Airway epithelial cell (primary cell): ENCODE measurements at places on chromosomes 2 and 18. TPM values are rescaled to one million over a fixed set of nuclear protein-coding genes. Genes with fewer than 3 reads are reported as not detected.

The APOB gene
- not detected in 2 replicates for total RNA-seq

The KIAA2012 gene
- not detected in 2 replicates for total RNA-seq

The THAP4 gene
- total RNA-seq = 62.3 and 74.3 TPM in 2 replicates

The CYS1 gene
- 0.28 TPM in 1 of 2 replicates, not detected in the other for total RNA-seq

The PLEKHB2 gene
- total RNA-seq = 68.9 and 97.8 TPM in 2 replicates

The SLC9A4 gene
- not detected in 2 replicates for total RNA-seq

The LBX2 gene
- 0.56 TPM in 2 replicates for total RNA-seq

The IL1A gene
- total RNA-seq = 37.0 and 43.8 TPM in 2 replicates

The GBX2 gene
- not detected in 2 replicates for total RNA-seq

The CRYGC gene
- total RNA-seq = not detected in 2 replicates

The TLX2 gene
- total RNA-seq = not detected in 2 replicates
